ENCODE measurements at places on chromosomes 1 and 21.

DNA sequence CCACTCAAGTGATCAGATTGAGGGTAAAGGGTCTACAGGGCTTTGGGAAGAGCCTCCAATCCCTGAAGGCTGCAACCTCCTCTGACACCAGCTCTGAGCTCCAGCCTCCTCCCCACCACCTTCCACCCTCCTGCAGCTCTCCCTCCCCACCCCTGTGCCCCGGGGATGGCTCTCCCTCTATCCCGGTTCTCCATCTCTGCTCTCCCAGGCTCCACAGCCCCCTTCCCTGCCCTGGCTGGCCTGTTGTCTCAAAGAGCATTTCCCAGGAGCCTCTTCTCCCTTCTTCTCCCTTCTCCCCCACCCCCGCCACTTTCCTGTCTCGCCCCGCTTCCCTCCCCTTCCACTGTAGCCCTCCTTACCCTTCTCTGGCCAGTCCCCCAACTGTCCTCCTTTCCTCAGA lies 1.1 kb downstream of the PLEKHA6 start:
- no peak for DNase-seq

- DNase-seq: no peak
These were observed 41.5 kb downstream of the MAN1C1 start for GRCh38 chr1:25657883-25658760.

GRCh38 chr1:225891229-225891972 lies 2.5 kb upstream of the LEFTY1 start:
- DNase-seq: no peak

DNA sequence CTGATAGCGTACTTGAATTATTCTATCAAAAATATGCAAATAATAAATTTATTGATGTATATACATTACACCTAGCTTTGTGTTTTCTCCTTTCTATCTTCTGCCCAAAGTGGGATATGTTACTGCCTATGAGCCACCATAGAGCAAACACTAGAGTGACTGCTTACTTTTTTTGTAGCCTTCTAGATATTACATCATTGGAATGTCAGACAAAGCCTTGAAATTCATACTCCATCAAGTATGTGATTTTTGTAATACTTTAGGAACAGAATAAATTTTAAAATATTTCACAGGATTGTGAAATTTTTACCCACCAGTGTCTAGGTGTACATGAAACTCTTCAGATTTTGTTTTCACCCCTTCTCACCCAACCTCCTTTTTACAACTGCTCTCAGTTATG lies 787.6 kb downstream of the USP25 start:
- no peak for DNase-seq

DNA sequence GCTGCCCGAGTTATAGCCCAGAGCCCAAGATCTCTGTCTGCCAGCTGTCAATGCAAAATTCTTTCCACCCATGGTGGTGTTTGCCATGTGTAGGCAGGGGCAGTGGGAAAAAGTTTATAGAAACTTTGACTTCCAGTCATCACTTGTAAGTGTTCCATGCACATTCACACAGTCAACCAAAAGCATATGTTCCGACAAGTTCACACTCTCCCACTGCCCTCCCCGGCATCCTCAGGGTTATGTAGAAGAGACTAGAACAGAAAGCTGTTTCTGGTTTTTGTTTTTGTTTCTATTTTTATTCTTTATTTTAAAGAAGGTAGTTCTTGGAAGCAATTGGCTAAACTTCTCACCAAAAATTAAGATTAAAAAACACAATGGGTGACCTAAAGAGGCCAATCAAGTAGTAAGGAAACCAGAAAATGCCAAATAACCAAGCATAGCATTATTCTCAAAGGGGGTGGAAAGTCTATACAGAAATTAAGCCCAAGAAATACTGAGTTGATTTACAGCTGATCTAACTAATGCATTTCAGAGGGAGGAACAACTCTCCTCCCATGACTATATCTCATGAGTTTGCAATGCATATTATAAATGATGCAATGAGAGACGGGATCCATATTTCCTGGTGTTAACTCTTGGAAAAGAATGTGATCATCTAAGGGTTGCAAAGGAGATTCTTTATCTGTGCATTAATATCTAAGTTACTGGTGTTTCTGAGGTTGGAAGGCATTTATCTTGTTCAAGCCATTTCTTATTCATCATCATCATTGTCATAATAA lies 91.5 kb upstream of the ETS2 start:
- DNase-seq: no peak

DNA sequence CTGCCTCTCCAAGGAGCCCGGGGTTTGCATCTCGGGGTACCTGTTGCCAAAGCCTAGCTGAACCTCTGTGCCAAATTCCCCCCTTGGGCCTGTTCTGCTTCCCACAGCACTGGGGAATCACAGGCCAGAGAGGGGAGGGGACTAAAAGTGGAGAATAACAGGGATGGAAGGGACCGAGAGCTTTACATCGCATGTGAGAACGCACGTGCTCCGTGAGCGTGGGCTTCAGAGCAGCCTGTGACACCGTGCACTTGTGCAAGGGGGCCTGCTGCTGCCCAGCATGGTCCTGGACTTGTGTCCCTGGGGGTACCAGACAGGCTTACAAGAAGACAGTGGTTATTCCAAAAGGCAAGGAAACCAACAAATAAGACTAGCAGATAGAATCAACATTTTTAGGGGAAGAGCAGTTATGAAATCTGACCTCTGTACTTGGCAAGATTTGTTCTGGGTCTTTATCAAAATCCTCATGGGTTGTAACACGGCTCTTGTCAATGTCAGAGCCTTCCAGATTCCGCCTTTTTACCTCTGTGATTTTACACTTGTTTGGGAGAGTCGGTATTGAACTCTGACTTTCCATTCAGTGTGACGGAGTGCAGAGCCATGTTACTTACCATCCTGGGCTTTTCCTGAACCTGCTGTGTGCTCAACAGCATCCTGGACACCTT lies 36.2 kb upstream of the TNFRSF1B start:
- DNase-seq: no peak

DNA sequence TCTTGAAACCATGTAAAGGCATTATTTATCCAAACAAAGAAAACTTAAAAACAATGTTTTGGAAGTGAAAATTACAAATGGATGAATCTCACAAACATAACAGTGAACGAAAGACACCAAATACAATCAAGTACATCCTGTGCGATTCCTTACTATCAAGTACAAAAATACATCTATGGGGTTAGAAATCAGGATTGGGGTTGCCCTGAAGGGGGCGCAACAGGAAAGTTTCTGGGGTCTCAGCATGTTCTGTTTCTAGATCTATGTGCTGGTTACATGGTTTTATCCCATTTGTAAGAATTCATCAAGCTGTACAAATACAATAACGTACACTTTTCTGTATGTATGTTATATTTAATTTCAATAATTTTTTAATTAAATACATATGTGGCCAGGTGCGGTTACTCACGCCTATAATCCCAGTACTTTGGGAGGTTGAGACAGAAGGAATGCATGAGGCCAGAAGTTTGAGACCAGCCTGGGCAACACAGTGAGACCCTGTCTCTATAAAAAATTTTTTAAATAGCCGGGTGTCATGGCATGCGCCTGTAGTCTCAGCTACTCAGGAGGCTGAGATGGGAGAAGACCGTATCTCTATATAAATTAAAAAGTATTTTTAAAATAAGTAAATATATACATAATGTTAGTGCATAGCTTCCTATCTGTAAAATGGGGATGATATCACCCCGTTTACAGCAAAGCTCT lies 121.5 kb upstream of the SOD1 start:
- no peak for DNase-seq

- DNase-seq: no peak
These were observed 215.4 kb upstream of the ADGRL2 start for GRCh38 chr1:81585371-81585770.

GRCh38 chr1:236705771-236706170 lies 19.5 kb downstream of the ACTN2 start:
- no peak for DNase-seq

- DNase-seq: peak; percentile 86
These were observed 6.7 kb upstream of the FAM167B start for GRCh38 chr1:32240140-32240951.

DNA sequence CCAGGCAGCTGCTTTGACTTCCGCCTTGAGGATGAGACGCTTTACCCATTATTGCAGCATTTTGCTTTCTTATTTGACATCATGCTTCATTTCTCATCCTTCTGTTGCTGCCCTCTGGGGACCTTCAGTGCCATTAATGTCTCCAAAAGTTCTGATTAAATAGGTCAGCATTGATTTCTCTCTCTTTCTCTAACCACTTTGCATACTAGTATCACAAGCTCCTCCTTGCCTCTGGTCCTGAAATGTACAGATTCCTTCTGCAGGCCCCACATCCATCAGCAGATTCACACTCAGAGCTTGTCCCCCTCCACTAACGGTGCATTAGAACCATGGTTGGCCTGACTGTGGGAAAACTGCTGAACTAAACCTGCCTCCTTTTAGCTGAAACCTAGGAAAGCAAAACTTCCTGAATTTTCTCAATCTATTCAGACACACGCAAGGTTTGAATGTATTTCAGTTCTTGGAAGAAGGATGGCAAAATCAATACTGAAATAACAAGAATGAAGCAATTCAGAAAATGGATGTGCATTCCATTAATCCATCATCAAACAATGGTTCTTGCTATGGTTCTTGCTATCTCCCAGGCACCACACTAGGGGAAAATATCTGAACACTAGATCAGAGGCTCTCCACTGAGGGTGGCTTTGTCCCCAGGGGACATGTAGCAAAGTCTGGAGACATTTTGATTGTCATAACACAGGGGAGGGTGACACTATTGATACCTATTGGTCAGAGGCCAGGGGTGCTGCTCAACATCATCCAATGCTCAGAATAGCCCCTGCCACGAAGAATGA lies 154.5 kb downstream of the PCP4 start:
- DNase-seq: no peak

- DNase-seq: no peak
These were observed 41.3 kb upstream of the GPR52 start for GRCh38 chr1:174406421-174406820.

- DNase-seq: no peak
These were observed 23.9 kb downstream of the TRPM2 start for GRCh38 chr21:44377201-44377921.

DNA sequence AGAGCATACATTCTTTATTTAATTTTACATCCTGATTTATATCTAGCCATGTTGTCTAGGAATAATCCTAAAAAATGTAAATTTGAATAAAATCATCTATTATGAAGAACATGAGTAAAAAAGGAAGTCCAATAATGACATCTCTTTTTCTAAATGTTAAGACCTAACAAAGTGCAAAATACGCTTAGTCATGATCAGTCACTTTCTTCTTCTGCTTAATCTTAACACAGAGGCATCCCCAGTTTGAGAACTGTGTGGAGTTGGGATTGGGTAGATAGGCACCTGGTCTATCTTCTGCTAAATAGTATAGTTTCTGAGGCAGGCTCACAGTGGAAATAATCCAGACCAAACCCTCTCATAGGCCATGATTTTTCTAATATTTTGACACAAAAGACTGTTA lies 311.7 kb upstream of the LRRC7 start:
- DNase-seq: no peak

DNA sequence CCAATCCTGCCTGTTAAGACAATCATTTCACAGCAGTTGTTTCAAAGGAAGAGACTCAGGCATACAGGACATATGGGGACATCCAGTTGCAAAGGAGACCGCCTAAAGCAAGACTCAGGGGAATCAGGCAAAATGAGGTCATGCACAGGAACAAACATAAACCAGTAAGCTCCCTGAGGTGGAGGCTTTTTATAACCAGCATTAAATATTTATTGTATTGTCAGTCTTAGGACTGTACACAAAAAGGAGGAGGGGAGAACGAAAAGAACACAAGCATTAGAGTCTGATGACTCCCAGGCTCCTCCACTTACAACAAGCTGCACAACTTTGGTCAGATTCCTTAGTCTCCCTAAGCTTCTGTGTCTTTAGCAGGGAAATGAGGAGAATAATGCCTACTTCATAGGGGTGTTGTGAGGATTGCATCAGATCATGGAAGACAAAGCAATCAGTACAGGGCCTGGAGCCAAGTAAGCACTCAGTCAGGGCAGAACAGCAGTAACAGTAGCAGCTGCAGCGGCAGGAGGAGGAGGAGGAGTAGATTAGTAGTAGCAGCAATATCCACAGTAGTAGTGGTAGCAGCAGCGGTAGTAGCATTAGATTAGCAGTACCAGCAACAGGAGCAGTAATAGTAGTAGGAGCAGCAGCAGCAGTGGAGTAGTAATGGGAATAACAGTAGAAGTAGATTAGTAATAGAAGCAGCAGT lies 54.2 kb upstream of the SPATA6 start:
- DNase-seq: peak; percentile 91

GRCh38 chr1:119091618-119092017 lies 48.8 kb downstream of the WARS2 start:
- DNase-seq: no peak

GRCh38 chr1:110119843-110120242 lies 7.6 kb downstream of the UBL4B start:
- no peak for DNase-seq

DNA sequence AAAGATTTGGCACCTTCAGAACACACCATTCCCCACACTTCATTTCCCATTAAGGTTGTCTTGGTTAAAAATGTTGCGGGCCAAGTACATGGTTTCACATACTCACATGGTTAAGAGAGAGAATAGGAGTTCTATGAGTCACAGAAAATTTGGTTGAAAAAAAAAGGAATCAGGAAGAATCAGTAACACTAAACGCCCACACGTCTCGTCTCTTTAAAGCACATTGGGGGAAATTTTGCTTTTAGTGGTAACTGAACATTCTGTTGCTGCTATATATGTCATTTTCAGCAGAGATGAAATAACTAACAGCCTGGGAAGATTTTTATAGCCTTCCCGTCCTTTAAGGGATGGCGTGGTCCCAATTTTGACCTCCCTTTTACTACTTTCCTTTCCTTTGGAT lies 132.9 kb upstream of the ERG start:
- DNase-seq: no peak

- DNase-seq: no peak
These were observed 425.7 kb upstream of the USP24 start for GRCh38 chr1:55640708-55641473.

GRCh38 chr1:109649491-109649914 lies 6.4 kb upstream of the GSTM4 start:
- DNase-seq: peak; percentile 59

DNA sequence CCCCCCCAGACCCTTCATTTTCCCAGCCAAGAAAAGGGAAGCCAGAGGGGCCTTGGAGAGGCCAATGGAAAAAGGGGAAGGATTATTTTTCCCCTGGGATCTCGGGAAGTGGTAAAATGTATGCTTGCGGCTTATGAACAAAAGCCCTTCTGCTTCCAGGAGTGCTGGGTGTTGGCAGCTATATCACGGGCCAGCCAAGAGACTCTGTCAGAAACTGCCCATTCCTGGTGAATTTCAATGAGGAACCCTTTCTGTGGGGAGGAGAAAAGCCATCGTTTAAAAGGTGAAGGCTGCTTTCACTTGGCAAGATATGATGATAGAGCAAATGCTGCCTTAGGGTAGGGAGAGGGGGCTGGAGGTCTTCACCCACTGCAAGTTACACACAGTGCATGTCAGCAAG lies 69.7 kb upstream of the ZC3H12A start:
- DNase-seq: no peak

- DNase-seq: no peak
These were observed 233.1 kb downstream of the SLC45A1 start for GRCh38 chr1:8551057-8551456.

DNA sequence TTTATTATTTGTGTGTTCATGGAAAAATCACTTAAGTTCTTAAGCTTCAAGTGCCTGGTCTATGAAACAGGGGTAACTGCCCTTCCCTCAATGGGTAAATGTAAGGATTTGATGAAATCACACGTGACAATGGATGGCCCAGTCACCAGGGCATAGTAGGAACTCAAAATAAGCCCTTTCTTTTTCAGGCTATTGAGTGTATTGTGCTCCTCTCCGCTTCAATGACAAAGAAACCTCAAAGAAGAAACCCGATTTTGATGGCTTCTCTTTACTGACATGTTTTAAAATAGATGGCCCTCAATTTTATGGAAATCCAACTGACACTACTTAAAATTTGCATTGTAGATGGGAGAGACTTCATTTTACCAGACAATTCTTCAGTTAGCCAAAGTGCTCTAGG lies 543.5 kb downstream of the OMA1 start:
- DNase-seq: no peak
